ENCODE measurements at places on chromosomes 3 and 15. TPM values are rescaled to one million over a fixed set of nuclear protein-coding genes. Genes with fewer than 3 reads are reported as not detected.

DNA sequence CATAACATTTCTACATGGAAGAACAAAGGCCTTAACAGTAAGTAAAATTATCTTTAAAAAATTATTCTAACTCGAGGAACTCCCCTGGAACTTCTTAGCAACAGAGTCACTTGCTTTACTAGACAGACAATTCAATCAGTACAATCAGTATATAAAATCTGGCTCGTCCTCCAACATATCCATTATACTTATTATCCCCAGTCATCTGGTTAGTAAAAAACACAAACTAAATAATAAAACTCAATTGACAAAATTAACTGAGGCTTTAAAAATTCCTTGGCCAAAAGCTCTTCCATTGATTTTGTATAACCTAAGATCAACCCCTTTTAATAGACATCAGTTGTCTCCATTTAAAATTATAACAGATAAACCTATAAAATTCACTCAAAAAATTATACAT is 105.6 kb downstream of the MYRIP start:
- no peak for DNase-seq

DNA sequence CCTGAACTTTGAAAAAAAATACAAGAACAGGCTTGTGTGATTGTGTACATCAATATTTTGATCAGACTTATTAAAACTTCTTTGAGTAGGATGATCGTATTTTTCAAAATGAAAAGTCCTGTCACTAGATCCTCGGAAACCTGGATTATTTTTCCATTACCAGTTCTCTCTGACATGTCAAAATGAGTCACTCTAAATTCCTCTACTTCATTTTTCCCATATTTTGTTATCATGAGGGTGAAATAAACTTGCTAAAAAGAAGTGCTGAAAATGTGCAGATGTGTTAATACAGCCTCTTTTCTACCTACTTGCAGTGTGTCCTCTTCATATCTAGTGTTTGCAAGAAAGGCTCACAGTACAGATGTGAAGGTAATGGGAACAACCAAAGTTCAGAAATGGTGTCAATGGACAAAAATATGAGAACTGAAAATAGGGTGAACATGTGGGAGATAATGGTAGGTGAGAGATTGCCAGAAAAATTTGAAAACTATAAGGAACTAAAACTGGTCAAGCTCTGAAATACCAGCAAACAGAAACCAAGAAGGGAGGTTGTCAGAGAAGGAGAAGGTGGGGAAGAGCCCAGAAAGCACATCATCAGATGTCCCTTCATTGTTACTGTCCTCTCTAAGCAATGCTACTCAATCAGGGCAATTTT is 108.2 kb downstream of the EOMES start:
- no peak for DNase-seq

DNA sequence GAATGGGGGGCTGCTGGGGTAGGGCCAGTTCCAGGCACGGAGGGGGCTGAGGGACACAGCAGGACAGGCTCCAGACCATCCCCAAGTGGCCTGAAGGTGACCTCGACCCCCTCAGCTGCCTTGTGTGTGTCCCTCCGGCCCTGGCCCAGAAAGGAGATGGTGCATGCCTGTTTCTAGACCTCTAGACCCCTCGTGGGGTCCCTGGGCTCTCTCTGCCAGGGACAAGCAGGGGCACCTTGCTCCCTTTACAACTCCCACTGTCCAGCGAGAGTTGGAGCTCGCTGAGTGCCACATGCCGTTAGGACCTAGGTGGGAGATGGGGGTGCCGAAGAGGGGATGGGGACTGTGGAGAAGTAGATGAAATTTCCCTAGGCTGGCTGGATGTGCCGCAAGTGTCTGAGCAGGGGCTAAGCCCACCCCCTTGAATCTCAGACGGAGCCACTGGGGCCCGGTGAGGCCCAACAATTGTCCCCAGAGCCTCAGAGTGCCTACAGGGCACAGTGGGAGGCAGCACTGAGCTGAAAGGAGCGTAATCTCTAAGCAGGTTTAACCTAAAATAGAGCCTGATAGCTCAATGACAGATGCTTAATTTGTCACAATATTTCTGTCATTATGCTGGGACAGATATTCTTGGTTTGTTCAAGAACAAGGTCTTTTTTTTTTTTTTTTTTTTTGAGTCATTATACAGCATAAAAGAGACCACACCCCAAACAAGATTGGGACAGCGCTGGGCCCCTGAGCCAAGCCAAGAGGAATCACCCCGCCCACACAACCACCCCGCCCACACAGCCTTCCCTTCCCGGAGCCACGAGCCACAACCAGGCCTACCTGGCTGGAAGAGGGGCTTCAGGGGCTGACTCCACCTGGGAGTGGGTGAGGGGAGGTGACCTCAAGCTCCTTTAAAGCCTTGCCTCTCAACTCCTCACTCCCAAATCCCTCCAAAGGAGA is 23.6 kb upstream of the KLF13 start:
- peak; percentile 79 for DNase-seq

GRCh38 chr15:65824941-65825544 is 33.0 kb upstream of the DENND4A start:
- no peak for DNase-seq

Gene MST1
- total RNA-seq: 3.9 TPM

DNA sequence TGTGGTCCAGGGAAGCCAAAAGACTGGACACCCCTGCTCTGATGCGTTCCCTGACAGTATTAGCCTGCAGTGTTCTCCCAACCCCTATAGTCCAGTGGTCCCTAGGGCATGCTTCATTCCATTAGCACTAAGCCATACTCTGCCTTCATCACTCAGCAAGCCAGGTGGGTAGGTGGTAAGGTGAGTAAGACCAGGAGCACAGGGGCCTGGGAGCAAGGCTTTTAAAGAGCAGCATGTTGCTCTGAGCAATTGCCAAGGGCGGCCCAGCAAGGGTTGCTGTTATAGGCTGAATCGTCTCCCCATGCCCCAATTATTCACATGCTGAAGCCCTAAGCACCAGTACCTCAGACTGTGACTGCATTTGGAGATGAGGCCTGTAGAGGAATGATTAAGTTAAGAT is 11.0 kb downstream of the CXCR6 start:
- DNase-seq: no peak

GRCh38 chr3:42814246-42814645 is 5.0 kb downstream of the ACKR2 start:
- no peak for DNase-seq

Gene IMPG2
- 0.15 TPM for total RNA-seq

Gene TMEM40
- total RNA-seq: 2.3 TPM

DNA sequence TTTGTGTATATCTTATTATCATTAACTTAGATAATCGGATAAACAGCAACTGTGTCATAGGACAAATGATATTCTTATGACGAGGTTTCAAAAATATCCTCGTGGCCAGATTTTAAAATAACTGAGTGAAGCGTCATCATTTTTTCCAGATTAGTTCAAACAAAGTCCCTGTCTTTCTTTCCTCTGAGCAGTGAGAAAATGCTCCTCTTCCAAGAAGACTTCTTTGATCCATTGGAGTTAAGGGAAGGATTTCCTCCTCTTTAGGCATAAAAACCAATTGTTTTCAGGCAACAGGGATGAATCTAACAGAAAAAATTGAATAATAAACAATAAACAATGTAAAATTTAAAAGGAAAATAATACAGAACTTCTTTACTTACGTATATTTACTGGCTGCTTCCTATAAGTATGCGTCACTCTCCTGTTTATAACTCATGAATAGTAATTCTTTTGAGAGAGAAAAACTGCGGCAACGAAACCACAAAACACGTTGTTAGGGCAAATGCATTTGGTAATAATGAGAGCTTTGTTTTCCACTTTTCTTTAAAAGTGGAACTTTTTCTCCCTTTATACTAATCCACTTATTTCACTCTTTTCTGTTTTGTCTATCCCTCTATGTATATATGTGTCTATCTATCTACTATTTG is 419.4 kb upstream of the ONECUT1 start:
- no peak for DNase-seq

DNA sequence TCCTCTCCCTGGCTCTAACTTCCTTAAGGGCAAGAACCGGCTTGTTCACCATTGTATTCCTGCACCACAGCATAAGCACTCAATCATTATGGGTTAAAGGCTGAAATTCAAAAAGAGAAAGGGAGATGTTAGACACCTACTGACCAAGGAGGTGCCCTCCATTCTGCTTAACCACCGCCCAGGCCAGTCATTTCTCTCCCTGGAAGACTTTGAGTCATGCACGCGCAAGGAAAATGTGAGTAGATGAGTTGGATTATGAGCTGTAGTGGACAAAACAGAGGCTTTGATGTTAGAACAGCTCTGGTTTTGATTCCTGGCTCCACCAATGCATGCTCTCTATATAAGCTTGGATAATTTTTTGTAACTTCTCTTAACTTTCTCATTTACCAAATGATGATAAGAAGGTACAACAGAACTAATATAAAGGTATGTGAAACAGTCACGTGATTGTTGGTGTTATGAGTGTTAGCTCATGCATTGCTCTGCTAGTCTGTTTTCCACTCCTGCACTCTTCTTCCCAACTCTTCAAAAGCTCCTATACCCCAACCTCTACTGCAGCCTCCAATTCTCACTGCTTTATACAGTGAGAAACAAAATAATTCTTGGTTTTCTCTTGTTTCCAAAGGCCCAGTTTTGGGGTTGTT is 148.4 kb upstream of the ATP11B start:
- no peak for DNase-seq

- DNase-seq: no peak
Observed at GRCh38 chr3:18284716-18285115, 140.4 kb downstream of the SATB1 start.

Gene PLS1
- 0.96 TPM for total RNA-seq

DNA sequence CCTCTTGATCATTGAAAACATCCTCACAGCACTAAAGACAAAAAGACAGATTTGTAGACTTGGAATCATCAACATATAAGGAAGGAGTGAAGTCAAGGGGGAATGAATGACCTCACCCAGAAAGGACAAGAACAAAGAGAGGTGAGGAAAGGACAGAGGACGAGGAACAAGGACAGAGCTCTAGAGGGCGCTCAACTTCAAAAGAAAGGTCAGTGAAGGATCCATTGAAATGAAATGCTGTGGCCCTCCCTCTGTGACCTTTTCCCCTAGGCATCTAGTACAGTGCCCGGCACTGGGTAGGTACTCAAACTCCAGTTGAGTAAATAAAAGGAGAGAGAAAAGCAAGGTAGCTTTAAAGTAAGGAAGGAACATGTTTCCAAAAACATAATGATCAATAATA is 2.6 kb downstream of the ATP8B4 start:
- no peak for DNase-seq

- DNase-seq: no peak
Observed at GRCh38 chr3:122577409-122578031, at the start of gene PARP15. Gene PARP15 (plus strand): TSS chr3:122577650. CDS start chr3:122577668, 18 bp downstream.

- no peak for DNase-seq
Observed at GRCh38 chr15:90227816-90228772, 5.6 kb downstream of the CIB1 start.

Gene KBTBD13
- total RNA-seq: 4.4 TPM

GRCh38 chr3:69715204-69715603 is 24.1 kb upstream of the MITF start:
- no peak for DNase-seq

DNA sequence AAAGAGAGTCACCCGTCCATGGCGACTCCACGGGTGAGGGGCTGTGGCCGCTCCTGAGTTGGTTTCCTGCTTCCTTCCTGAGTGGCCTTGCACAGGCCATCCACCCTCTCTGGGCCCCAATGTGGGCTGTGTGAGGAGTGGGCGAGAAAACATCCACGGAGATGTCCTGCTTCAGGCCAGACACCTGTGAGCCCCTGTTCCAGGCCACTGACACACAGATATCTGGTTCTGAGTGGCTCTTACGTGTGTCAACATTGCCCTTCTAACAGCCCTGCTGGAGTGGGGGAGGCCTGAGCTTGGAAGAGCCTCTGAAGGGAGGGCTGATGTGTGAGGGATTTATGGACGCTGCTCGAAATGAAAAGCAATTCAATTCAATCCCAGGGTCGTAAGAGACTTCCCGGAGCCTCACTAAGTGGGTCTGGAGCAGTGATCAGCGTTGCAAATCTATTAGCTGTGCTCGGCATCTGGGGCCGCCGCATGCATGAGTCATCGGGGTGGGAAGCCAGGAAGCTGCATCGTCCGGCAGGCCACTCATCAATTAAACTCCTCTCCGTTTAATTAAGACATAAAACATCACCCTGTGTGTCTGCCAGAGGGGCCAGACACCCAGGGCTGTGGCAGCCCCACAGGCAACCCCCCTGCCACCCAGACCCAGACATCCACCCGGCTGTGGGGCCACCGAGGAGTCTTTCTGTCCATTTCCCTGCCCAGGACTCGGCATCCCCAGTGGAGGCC is 20.0 kb upstream of the PRR23E start:
- DNase-seq: peak; percentile 56

- no peak for DNase-seq
Observed at GRCh38 chr15:85452436-85452835, 72.0 kb downstream of the AKAP13 start.

DNA sequence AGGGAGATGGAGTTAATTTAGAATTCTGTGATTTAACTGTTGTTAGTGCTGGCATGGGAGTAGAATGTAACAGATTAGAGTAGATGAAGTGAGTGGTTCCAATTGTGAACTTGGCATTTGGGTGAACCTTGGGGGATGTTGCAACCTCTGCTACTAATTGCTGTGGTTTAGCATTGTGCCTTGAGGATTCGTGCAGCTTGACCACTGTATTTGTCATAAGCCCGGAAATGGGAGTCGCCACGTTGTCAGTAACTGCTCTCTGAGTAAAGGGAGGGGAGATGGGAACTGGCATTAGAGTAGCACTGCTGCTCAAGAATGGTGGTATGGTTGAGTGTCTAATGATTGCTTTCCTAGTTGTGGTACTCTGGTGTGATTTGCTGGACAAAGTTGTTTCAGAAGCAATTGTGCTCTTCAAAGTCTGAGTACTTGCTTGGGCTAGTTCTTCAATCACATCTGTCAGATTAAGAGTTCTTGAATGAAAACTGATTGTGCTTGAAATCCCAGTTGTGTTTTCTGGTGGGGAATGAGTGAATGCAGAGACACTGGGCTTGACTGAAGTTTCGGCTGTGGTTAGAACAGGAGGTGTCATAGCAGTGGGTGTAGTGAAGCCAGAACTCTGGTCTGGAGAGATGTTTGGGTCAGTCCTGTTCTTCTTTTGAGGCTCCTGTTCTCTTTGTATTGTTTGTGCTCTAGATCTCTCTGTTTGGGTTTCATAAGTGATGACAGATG is 15.4 kb downstream of the IGSF10 start:
- peak; percentile 68 for DNase-seq

- DNase-seq: no peak
Observed at GRCh38 chr3:133393691-133394474, 6.0 kb upstream of the BFSP2 start.

DNA sequence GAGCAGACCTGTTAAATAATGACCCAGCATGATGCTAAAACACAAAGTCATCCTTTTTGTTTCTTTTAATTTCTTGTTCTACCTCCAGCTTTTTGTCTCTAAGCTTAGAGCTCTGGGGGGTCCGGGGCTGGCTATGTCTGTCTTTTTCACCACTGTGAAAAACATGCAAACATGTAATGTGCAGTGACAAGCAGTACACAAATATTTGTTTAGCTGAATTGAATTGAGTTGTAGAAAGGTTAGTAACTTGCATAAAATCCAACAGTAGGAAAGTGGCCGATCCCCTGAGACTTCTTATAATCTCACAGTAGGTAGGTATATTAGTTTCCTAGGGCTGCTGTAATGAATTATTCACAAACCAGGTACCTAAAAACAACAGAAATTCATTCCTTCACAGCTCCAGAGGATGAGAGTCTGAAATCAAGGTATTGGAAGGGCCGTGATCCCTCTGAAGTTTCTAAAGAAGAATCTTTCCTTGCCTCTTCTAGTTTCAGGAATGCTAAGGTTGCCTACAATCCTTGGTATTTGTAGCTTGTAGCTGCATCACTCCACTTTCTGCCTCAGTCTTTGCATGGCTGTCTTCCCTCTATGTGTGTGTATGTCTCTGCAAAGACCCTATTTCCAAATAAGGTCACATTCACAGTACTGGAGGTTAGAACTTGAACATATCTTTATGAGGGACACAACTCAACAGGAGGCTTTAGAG is 32.7 kb downstream of the ARL14 start:
- DNase-seq: no peak

Gene SRGAP3
- total RNA-seq: 5.0 TPM

Gene GPR15
- total RNA-seq: not detected
